ENCODE measurements at places on chromosomes 7 and 10.

DNA sequence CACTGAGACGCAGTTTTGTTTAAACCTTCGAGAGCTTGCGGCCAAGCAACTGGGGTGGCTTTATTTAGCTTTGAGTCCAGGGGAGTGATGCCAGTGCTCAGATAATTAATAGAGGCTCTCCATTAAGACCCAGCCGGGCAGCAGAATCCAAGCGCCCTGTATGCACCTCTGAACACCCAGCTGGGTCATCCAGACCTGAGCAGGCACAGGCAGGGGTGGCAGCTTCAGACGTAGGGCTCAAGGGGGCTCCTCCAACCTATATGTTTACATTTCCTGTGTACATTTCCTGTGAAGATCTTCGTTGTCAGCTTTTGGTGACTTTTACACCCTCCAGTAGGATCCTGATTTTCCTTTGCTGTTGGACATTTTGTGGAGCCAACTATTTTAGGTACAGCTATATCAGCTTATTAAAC lies 719.5 kb downstream of the LRMDA start:
- DNase-seq: no peak

DNA sequence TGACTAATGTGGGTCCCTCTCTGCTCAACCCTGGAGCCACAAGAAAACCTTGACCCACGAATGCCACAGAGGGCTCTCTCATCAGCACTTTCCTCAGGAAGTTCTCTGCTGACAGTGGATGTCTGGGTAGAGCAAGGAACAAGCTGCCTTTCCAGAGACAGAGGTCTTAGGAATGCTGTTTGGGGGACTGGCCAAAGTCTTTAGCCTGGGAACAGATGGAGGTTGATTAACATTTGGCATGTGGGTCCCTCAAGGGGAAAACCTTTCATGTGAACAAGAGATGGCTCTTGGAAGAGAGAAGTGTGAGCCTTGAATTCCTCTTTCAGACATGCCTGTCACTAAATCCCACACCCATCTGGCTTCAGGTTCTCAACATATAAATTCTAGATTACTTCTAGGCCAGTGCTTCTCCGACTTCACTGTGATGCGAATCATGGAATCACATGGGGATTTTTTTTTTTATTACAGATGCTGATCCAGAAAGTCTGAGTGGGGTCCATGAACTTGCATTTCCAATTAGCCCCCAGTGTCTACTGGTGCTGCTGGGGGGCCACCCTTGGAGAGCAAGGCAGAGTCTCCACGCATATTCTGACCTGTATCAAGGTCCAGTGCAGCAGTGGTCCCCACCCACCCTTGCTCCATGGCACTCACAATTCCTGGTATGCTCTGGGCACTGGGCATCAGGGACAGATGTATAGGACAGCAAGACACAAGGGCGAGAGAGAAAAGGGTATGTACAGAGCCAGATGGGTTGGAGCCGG lies 360.4 kb downstream of the CXCL12 start:
- no peak for DNase-seq

DNA sequence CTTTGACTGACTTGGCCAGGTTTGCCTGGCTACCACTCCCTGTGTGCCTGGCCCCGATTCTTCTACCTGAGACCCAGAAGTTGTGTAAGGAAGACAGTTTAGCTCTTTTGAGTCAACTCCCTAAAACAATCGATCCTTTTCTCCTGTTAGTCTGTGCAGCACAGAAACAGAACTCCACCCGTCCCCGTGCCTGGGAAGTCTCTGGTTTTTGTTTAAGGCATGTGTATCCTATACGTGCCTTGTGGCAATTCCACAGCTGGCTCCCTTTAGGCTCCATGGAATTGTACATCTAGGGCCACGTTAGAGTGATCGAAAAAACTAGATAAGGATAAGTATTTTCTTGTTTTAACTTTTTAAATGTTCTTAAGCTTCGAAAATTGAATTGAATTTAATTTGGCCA lies 131.6 kb downstream of the BICC1 start:
- DNase-seq: no peak

DNA sequence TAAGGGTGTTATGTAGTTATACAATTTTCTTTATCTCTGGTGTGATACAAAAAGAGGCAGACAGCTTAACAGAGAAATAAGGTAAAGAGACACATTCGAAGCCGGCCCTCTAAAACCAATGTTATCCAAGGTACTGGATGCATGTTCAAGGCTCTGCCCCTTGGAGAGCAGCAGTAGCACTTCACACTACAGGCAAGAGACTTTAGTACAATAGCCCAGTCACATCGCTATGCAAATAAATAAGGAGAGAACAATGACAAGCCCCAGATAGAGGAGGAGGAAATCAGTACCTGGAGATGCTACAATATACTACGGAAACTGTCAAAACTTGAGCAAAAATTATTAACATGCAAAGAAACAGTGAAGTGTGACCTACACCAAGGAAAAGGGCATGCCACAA lies 111.1 kb downstream of the ITGB1 start:
- DNase-seq: no peak

- DNase-seq: no peak
Observed at GRCh38 chr7:11552676-11553296, 279.2 kb downstream of the THSD7A start.

GRCh38 chr10:62182595-62182994 lies 86.0 kb downstream of the RTKN2 start:
- DNase-seq: no peak

- no peak for DNase-seq
Observed at GRCh38 chr7:84013616-84014240, 180.9 kb downstream of the SEMA3A start.

- DNase-seq: no peak
Observed at GRCh38 chr10:121610798-121611323, 12.6 kb upstream of the FGFR2 start.

DNA sequence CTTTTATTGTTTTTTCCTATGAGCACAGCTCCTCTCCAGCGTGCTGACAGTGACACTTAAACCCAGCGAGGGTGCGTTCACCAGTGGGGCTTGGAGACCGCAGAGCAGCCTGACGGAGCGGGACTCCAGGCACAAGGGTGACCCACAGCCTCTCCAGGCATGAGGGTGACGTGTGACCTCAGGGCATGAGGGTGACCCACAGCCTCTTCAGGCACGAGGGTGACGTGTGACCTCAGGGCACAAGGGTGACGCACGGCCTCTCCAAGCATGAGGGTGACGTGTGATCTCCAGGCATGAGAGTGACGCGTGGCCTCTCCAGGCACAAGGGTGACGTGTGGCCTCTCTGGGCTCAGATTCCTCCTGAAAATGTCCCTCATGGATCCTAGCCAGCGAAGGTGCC lies 164.3 kb upstream of the TCERG1L start:
- no peak for DNase-seq

All from activated CD8-positive, alpha-beta memory T cell treated with anti-CD3 and anti-CD28 coated beads, Interleukin-2, amount 50 U/mL, for 48 hours (primary cell).